ENCODE measurements at places on chromosomes 1 and 21.

- DNase-seq = no peak
Observed at GRCh38 chr1:15485636-15486035, 9.7 kb downstream of the CELA2B start.

DNA sequence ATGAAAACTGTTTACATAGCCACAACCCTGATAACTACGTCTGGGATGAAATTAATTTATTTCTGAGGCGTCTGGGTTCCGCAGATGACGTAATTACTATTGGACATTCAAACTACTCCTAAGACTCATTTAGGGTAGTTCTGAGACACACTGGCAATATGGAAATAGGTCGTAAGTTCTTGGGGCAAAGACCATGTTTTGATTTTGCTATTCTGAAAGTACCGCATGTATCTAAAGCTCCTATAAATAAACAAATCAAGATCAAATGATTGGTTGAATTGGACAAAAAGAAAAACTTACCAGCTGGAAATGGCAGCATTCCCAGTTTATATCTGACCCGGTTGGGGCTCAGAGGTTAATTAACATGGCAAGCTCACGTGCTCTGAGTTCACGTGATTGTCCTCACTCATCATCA, 74.3 kb downstream of the DHRS3 start:
- no peak for DNase-seq

GRCh38 chr1:200739702-200740570, 1.2 kb downstream of the CAMSAP2 start:
- no peak for DNase-seq

- DNase-seq = no peak
Observed at GRCh38 chr1:212745303-212745702, 45.7 kb upstream of the BATF3 start.

DNA sequence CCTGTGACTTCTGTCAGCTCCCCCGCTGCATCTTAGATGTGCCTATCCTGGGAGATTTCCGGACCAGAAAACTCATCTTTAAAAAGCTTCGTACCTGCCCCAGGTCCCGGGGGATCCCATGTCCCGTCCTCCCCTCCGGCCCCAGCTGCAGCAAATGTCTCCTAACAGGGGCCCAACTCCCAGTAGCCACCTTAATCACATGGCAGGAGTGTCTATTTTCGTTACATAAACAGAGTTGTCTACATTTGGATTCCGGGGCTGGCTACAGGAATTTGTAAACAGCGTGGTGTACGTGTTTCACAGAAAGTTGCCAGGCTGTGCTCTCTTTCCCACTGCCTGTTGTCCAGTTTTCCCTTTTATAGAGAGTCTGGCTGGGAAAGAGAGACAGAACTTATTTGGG, 17.9 kb upstream of the KCNE2 start:
- DNase-seq = no peak

- no peak for DNase-seq
Observed at GRCh38 chr21:37392441-37392840, 25.9 kb downstream of the DYRK1A start.

DNA sequence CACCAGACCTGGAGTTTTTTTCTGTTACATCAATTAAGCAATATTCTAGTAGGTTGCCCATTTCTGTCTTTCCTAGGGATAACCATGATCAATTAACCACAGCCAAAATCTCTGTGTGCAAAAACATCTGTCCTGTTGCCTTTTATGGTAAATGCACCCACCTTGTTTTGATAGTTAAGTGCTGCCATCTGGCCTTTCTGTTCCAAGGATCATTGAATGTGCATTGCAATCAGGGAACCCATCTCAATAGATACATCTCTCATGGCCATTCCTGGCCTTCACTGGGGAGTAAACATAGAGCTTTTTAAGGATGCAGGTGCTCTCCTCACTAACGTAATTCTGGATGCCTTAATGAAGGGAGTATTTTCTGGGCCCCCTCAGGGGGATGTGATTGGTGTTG, 111.8 kb upstream of the KIAA1614 start:
- DNase-seq = no peak

GRCh38 chr1:238232084-238232710, 341.5 kb upstream of the ZP4 start:
- DNase-seq = no peak

GRCh38 chr21:33096426-33096825, 26.5 kb downstream of the OLIG1 start:
- no peak for DNase-seq

DNA sequence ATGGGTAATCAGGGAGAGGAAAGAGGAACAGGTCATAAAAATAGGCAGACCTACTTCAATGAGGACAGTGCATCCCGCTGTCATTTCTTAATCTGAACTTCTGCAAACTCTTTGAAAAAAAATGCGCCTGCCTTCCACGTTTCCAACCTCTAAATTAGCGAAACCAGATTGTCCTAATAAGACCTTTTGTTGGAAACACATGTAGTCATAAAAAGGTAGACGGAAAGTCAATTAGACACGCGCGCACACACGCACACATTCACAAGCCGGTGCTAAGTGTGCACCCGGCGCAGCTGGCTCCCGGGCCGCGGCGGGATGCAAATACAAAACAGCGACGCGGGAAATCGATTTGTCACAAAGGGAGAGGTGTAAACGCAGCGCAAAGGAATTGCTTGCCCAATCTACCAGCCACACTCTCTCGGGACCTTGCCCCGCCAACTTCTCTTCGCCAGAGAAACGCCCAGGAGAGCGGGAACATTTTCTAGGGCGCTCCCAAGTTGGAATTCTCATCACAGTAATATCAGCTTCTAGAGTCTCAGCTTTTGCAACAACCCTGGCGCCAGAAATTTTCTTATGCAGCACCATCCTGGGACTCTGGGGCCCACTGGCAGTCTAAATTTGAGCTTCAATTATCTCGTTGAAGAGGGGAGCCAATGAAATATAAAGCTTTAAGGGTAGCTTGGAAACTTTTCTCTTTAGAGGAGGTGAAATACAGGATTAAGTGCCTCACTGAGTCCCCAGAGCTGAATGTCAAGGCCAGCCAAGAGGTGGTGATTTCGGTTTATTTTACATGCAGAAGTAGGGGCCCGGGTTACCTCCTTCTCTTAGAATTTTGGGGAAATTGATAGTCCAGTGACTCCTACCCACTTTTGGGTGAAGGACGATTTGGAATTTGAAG, 4.5 kb downstream of the PRRX1 start:
- DNase-seq = no peak

- DNase-seq = no peak
Observed at GRCh38 chr1:20787029-20787839, at the start of gene HP1BP3. HP1BP3 (minus strand) TSS chr1:20787307; CDS start chr1:20780440, 6,867 bp downstream.

DNA sequence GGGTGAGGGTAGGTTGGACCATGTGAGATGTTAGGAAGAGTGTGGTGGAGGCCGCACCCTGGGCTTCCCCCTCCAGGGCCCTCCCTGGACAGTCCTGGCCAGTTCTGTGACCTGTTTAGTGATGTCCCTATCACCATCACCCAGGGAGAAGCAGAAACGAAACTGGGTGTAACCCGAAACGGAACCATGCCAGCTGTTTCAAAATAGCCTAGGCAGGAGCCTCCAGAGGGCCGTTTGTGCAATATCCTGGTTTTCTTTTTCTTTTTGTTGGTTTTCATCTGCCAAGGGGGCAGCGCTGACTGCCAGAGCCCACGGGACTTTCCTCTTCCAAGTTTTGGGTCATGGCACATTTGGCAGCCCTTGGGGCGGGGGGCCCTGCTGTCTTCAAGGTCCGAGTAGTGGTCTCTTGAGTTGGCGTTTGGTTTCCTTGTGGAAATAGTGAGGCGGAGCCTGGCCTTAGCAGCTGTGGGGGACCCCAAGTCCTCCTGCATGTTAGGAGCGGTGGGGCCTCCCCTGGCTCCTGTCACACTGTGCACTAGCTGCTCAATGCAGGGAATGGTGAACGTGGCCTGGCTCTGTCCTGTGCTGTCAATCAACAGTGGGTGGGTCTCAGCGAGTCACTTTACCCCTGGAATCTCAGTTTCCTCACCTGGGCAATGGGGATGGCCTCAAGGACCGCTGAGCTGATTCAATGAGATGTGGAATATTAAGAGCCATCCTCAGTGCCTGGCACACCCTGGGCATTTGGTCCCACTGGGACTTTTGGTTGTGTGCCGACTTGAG, 90.7 kb downstream of the ARHGEF10L start:
- DNase-seq = no peak

GRCh38 chr1:47913225-47913823, 83.9 kb downstream of the TRABD2B start:
- no peak for DNase-seq

DNA sequence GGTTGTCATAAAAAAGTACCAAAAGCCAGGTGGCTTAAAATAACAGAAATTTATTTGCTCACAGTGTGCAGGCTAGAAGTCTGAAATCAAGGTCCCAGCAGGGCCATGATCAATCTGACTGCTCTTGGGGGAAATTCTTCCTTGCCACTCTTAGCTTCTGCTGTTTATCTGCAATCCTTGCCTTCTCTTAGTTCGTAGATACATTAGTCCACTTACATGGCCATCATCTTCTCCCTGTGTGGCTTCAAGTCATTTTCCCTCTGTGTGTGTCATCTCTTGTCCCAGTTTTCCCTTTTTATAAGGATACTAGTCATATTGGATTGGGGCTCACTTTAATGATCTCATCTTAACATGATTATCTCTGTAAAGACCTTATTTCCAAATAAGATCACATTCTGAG, 124.0 kb upstream of the NCAM2 start:
- DNase-seq = no peak

GRCh38 chr21:20998886-20999285, 677 bp downstream of the NCAM2 start:
- DNase-seq = no peak

GRCh38 chr1:184838504-184838951, 83.9 kb upstream of the EDEM3 start:
- peak; percentile 75 for DNase-seq

DNA sequence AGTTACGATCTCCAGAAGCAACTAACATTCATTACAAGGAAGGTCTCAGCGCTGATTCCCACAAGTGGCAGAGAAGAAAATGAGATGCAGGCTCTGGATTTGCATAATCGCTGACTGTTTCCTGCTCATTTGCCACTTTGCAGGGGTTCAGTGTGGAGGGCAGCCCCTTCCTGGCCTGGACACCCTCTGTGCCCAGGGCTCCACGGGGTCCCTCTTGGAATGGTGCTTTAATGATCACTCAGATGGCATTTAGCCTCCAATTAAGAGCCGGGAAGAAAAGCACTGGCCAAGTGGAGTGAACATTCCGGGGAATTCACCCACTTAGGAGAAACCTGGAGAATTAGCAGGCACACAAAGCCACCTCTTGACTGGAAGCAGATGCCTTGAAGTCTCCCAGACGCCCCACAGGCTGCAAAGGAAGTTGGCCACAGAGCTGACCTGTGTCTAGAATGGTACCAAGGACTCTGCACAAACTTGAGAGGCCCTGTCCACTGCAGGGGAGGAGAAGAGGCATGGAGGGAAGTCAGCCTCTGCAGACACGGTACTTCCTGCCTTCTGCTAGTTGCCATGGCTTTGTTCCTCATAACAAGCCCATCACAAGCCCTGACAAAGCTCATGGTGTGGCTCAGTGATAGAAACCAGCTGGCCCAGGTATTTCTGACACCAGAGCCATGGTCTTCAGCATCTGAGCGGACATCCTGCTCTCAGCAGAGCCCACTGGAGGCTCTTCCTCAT, 157.2 kb downstream of the KAZN start:
- DNase-seq = no peak

DNA sequence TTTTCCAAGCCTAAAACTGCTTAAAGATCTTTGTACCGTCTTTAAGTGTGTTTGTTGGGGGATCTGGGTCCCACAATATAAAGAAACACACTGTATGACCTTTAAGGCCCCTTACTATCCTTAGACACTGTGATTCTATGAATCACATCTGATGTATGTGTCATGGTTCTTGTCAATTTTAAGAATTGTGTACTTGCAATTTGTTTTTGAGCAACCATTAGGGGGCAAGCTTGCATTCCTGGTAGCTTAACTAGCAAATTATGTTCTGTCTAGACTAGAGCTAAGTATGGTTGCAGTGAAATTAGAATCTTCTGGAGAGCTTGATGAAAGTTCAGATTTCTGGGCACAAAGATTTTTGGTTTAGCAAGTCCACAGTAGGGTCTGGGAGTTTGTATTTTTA, 219.5 kb downstream of the TPR start:
- peak; percentile 27 for DNase-seq

DNA sequence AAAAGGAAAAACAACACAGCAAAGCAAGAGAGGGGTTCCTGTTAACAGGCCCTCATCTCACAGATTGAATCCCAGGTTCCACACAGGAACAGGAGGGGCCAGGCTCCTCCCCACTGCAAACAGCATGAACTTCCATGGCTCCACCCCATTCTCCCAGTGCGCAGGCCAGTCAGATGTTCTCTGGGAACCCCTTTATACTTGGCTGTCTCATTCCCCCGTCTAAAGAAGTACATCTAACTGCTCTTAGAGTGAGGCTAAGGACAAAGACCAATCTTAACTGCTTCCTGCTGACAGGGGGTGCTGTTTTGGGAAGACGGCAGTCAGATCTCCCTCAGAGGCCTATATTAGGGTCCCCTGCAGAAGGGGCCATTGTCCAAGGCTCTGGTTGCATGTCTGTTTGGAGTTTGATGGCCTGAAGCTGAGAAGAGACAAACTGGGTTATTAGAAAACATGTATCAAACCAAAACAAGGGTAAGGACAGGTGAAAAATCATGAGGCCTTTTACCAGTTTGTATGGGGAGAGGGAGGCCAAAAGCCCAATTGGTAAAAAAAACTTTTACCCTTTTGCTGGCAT, 10.5 kb upstream of the NASP start:
- no peak for DNase-seq

DNA sequence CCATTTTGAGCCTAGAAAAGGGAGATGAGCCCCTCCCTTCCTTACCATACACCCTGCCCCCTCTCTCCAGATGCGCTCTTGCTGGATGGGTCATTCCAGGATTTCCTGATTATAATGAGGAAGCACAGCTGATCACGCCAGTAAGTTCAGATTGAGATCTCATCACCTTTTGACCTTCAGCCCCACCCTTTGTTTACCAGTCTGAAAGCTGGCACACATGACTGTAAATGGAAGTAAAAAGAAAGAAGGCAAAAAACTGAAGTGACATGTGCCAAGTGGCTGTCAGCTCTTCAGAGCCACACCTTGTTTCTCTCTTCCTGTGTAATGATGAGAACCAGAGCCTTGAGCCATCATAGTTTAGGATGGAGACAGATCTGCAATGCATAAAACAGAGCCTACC, 27.9 kb downstream of the S1PR1 start:
- DNase-seq = no peak

DNA sequence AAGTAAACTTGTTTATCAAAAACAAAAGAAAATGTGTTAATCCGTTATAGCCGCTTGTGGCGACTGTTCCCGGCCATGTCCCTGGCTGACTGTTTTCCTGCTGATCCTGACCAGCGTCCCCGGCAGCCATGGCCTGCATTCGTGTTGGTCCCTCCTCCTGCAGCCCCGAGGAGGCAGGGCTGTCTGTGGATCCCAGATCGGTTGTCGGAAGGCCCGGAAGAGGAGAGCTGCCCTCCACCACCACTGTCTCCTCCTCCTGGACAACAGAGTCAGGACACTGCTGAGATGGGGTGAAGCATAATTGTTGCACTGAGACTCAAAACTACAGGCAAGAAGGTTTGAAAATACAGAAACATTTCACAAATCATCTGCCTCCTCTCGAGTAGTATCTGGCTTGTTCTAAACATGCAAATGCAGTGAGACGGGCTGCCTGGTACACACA, 3.6 kb upstream of the MXRA8 start:
- DNase-seq = no peak
